Stomach (tissue), 19 donors: ENCODE measurements at places on chromosomes 13 and 19.
A peak's percentile ranks its signal among the peaks of the same experiment; 100 is the strongest.

GRCh38 chr19:7292950-7293761 lies 1.1 kb downstream of the INSR start:
- DNase-seq = peak; percentile 41

- DNase-seq = peak; percentile 94
Measured at GRCh38 chr19:18044825-18045304, 36.9 kb downstream of the ARRDC2 start.

DNA sequence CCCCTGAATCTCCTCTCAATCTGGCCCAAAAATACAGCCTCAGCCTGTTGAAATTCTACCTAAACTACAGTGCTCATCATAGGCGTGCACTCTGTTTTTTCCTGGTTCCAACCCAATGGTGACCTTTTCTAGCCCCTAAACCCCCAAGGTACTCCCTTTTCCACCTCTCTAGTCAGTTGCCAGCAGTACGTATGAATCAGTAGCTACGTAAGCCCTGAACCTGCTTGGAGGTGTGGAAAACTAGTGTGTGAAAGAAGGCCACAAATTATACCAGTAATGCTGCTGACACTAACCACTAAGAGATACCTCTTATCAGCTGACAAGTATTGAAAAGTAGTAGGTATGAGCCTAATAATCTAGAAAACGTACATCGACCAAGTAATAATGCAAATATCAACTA lies 60.9 kb downstream of the FOXO1 start:
- no peak for DNase-seq

- no peak for DNase-seq
Measured at GRCh38 chr13:113401452-113402415, 37.8 kb upstream of the GRTP1 start.

- DNase-seq = no peak
Measured at GRCh38 chr19:44720945-44721344, 22.0 kb downstream of the CEACAM16 start.

DNA sequence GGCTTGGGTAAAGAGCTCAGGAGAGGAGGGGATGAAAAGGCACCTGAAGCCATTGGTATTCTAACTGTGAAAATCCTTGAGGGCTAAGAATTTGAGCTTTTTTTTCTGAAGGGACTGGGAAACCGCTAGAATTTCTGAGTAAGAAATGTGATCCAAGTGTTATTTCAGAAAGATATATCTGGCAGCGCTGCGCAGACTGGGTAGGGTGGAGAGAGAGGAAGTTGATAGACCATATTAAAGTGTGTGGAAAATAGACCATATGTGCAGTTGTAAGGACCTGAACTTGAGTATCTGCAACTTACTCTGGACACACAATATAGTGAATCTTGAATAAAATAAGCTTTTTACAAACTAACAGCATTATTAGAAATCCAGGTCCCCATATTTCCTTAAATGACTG lies 427.4 kb downstream of the NDFIP2 start:
- no peak for DNase-seq
